ENCODE measurements at places on chromosomes 7 and 10.

DNA sequence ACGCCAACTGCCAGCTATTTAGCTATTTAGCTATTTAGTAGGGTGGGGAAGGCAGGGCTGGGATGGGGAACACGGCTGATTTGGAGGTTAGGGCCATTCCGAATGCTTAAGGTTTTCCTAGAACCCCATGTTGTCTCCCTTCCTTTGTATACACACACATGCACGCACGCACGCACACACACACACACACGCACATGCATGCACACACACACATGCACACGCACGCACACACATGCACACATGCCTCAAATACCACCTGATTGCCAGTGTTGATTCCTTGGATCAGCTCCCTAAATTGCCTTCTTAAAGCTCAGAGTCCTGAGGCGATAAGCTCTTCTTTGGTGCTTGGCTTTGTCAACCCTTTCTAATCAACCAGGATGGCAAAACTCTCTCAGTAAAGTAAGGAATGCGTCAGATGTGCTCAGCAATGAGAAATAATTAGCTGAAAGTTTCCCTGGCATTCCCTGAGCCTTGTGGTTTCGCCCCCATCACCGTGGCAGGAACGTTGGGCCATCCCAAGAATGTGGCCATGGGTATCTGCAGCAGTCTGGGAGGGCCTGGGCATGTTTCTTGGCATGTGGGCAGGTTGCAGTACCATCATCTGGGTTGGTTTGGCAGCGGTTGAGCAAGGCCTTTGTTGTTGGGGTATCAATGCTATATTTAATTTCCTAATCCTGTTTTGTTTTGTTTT is 305.6 kb downstream of the LRMDA start:
- no peak for DNase-seq

DNA sequence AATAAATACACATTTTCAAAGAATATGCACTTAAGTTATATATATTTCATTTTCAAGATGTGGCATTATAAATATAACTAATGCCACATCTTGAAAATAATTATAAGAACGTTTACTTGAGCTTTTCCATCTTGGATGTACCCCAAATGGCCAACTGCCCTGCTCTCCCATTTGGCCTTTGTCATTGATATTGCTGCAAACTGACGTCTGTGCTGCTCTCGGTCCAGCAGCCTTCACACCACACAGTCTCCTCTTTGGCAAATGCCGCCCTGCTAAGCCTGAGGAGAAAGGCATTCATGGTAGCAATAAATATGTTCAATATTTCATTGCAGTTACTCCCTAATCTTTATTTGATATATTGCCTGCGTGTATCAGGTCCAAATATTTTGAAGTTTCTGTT is 384.6 kb upstream of the ADARB2 start:
- DNase-seq = no peak

GRCh38 chr7:157299613-157300368 is 37.0 kb upstream of the DNAJB6 start:
- peak; percentile 47 for DNase-seq

DNA sequence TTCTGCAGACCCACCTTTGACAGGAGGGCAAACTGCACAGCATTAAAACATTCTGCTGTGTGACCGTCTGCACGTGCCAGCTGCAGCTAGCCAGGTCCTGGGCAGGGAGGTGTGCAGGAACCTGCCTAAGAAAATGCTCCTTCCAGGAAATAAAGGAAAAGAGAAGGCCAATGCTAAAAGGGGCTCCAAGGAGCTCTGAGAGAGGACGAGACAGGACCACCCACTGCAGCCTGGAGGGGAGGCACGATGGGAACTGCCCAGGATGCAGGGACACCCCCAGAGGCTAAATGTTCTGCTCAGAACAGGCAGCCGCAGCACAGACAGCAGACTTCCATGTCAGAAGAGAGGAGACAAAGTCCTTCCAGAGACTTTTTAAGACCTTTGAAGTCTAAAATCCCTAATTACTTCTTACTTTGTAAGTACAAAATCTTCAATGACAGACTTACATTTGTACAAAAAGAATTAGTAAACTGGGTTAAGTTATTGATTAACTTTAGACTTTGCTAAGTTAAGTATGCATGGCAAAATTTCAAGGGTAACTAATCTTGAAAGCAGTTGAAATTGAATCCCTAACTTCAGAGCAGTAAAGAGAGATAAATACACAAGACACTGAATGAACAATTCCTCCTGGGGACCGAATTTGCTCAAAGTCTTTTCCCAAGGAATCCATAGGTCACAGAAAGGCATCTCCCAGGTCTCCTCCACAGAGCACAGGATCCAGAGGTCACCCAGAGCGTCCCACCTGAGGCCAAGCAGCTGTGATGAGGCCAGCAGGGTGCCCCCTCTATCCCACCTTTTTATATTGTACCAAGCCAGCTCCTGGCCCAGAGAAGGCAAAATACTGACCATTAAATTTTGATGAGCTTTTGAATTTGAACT is 21.5 kb downstream of the HSPA12A start:
- DNase-seq = no peak

DNA sequence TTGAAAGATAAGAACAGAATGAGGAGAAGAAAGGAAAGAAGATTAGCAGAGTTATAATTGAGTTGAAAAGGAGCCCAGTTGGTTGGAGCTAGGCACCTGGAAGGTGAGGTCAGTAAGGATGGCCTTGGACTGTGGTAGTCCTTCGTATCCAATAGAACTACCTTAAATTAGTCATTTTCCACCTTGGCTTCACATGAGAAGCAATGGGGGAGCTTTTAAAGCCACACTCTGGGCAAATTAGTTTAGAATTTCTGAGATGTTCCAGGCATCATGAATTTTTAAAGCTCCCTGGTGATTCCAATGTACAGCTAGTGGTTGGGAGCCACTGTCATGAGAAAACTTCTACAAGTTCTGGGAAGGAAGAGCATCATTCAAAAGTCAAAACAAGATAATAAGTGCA is 27.3 kb upstream of the CYP3A5 start:
- no peak for DNase-seq

- DNase-seq = no peak
These were observed 5.4 kb downstream of the CACNB2 start for GRCh38 chr10:18145652-18146051.

All from CD4-positive, alpha-beta T cell treated with Interleukin-15 for 4 hours (primary cell).